ENCODE measurements at places on chromosomes 13 and 19.

- DNase-seq, result no peak
Measured at GRCh38 chr13:37163641-37164265, 58.3 kb upstream of the CSNK1A1L start.

GRCh38 chr13:33454844-33455705 is 169.5 kb upstream of the STARD13 start:
- no peak for DNase-seq

DNA sequence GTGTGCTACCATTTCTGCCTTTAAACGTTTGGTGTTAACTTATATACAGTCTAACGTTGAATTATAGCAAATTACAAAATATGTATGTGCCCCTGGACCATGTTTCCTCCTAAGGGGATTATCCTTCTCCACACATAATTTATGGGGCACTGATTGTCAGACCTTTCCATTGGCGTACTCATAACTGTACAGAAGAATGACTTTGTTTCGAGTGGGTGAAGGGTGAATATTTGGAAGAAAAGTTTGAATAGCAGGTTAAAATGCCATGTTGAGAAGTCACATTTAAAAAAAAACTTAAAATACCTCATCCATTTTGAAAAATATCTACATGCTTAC is 58.8 kb downstream of the SLC10A2 start:
- no peak for DNase-seq

- no peak for DNase-seq
Measured at GRCh38 chr13:34738254-34738992, 203.6 kb upstream of the NBEA start.

DNA sequence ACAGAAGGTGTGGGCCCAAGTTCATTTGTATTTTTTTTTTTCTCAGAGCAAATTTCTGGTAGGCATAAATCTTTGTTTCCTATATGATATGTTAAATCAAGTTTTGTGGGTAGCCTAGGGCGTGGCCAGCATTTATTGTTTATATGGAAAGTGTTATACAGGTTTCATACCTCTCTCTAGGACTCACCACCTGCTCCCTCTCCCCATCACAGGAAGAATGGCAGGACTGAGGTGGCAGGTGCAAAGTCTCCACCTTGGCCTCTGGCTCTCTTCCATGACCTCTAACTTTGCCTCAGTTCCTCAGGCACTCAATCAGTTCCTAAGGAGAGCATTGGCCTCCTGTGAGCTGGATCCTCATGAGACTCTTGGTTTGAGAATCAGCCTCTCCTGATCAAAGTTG is 172.3 kb upstream of the TSC22D1 start:
- no peak for DNase-seq

GRCh38 chr13:25738342-25739196 is 313.2 kb downstream of the SHISA2 start:
- DNase-seq, result no peak

DNA sequence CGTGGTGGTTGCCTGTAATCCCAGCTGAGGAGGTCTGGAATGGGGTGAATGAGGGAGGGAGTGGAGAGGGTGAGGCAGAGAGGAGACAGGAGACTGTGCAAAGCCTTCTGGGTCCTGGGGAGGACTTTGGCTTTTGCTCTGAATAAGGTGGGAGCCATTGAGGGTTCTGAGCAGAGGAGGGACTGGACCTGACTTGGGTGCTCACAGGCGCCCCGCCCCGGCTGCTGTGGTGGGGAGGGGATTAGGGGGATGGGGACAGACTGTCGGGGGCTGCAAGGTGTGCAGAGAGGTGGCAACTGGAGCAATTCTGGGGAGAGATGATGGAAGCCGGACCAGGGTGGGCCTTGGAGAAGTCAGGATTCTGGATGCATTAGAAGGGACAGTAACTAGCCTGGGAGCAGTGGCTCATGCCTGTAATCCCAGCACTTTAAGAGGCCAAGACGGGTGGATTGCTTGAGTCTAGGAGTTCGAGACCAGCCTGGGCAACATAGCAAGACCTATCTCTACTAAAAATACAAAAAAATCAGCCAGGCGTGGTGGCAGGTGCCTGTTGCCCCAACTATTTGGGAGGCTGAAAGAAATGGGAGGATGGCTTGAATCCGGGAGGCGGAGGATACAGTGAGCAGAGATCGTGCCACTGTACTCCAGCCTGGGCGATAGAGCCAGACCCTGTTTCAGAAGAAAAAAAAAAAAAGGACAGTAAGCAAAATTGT is 16.1 kb upstream of the NANOS3 start:
- DNase-seq, result peak; percentile 46

- DNase-seq, result peak; percentile 27
Measured at GRCh38 chr13:28568286-28568685, 73.4 kb upstream of the FLT1 start.

DNA sequence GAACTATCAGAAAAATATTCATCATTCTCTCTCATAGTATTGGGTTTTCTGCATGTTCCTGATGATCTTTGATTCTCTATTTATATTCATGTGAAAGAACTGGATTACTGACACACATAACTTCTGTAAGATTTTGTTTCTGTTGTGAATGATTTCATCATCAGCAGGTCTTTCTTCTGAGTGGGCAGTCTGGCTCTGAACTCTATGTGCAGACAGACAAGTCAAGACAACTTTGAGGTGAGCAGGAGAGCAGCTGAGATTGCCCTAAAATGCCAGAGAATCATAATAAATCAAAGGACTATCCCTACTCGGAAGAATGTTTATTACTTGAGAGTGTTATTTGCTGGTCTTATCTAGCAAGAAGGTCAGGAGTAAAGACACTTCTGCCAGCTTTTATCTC is 652.1 kb upstream of the GPC6 start:
- no peak for DNase-seq

DNA sequence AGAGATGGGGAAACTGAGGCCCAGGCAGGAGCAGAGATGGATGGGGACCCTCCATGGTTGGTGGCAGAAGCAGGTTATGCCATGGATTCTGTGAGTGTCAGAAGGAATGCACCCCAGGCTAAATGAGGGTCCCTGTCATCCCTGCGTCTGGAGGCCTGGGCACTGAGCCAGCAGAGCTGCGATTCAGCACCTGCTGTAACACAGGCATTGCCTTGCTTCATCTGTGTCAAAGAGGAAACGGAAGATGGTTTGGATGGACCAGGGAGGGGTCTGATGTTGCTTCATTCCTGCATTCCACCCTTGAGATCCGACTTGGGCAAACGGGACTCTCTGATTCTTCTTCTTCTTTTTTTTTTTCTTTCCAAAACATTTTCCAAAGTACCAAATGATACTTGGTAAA is 1.2 kb downstream of the C5AR1 start:
- DNase-seq, result no peak

- DNase-seq, result no peak
Measured at GRCh38 chr13:42777467-42777866, 3.9 kb upstream of the FAM216B start.
